ENCODE measurements at places on chromosomes 1 and 21. TPM values are rescaled to one million over a fixed set of nuclear protein-coding genes. Genes with fewer than 3 reads are reported as not detected.

Gene SPRR1B
- total RNA-seq: not detected

Gene CDCA8
- total RNA-seq: 10.4 TPM

- DNase-seq: no peak
- peaks cover 4% of the 10 kb centered on the region for H3K27me3 ChIP-seq
- peak overlapping the region; percentile 31 for H3K4me3 ChIP-seq
- peaks cover 2% of the 10 kb centered on the region for H3K36me3 ChIP-seq
- peaks cover 68% of the 10 kb centered on the region for H3K4me1 ChIP-seq
- H3K27ac ChIP-seq: peak overlapping the region; percentile 31
Measured at GRCh38 chr1:232542633-232543593, 87.0 kb downstream of the SIPA1L2 start.

DNA sequence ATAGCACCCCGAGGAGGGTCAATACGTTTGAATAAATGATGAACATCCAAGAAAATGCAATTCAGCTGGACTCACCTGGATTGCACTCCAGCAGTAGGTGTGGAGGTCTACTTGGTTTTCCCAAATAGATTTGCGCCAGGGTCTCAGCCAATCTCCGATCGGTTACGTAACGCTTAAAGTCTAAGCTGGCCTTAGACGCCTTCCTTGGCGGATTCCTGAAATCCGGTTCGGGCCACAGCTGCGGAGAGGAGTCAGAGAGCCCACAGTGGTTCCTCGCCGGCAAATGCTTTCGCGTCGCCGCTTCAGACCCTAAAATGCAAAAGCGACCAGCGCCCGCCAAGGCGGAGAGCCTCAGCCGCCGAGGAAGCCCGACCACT lies 322 bp downstream of the TFB2M start:
- no peak for DNase-seq
- H3K4me3 ChIP-seq: peak overlapping the region; percentile 94
- H3K36me3 ChIP-seq: no peaks in the 10 kb centered on the region
- H3K27me3 ChIP-seq: peaks cover 4% of the 10 kb centered on the region

GRCh38 chr21:44425307-44425894 lies 29.9 kb upstream of the LRRC3 start:
- peaks cover 4% of the 10 kb centered on the region for H3K4me1 ChIP-seq
- H3K27ac ChIP-seq: no peak overlapping the region
- H3K4me3 ChIP-seq: no peak overlapping the region
- H3K36me3 ChIP-seq: no peaks in the 10 kb centered on the region
- no peak for DNase-seq

- no peak overlapping the region for H3K27ac ChIP-seq
- H3K27me3 ChIP-seq: peaks cover 13% of the 10 kb centered on the region
- peak; percentile 60 for DNase-seq
- H3K36me3 ChIP-seq: no peaks in the 10 kb centered on the region
Measured at GRCh38 chr1:112744009-112744578, 29.0 kb upstream of the PPM1J start.

DNA sequence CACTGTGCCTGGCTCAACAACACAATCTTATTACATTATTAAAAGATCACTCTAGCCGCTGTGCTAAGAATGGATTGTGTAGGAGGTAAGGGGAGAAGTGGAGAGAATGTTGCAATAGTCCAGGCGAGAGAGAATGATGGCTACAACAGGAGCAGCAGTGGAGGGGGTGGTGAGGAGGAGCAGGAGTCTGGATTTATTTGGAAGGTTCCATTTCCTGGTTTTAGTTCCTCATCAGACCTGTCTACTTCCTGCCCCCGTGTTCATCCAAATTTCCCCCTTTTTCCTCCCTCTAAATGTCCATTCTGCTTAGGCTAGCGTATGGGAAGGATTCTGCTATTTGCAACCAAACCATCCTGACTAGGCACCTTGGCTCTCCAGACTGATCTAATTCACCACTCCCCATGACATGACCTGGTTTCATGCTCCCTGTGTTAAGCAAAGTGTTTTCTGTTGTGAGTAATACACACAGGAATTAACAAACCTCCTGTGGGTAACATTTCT lies 35.1 kb upstream of the EYA3 start:
- DNase-seq: no peak
- no peak overlapping the region for H3K27ac ChIP-seq
- peaks cover 4% of the 10 kb centered on the region for H3K27me3 ChIP-seq
- H3K4me1 ChIP-seq: no peaks in the 10 kb centered on the region

DNA sequence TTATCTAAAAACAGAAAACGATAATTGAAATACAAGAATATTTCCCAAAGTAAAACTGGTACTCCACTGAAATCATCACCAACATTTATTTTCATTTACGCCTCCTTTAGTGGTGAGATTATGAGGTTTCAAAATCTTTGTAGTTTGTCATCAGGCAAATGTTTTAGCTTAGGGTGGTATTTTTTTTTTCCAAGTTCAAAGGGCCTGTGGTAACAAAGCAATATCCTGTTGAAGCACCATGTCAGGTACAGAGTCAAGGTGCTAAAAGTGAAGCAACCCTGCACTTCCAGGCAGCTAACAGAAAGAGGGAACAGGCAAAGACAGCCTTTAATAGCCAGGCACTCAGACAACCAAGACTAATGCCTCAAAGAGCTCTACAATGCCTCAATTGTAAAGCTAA lies 89.2 kb downstream of the JAK1 start:
- H3K4me3 ChIP-seq: no peak overlapping the region
- DNase-seq: no peak
- no peaks in the 10 kb centered on the region for H3K27me3 ChIP-seq
- no peak overlapping the region for H3K27ac ChIP-seq
- peaks cover 20% of the 10 kb centered on the region for H3K4me1 ChIP-seq

- no peak overlapping the region for H3K4me3 ChIP-seq
- H3K4me1 ChIP-seq: no peaks in the 10 kb centered on the region
- H3K36me3 ChIP-seq: peaks cover 11% of the 10 kb centered on the region
- H3K27me3 ChIP-seq: no peaks in the 10 kb centered on the region
- no peak for DNase-seq
Measured at GRCh38 chr1:244406337-244406736, 45.4 kb downstream of the ADSS2 start.

DNA sequence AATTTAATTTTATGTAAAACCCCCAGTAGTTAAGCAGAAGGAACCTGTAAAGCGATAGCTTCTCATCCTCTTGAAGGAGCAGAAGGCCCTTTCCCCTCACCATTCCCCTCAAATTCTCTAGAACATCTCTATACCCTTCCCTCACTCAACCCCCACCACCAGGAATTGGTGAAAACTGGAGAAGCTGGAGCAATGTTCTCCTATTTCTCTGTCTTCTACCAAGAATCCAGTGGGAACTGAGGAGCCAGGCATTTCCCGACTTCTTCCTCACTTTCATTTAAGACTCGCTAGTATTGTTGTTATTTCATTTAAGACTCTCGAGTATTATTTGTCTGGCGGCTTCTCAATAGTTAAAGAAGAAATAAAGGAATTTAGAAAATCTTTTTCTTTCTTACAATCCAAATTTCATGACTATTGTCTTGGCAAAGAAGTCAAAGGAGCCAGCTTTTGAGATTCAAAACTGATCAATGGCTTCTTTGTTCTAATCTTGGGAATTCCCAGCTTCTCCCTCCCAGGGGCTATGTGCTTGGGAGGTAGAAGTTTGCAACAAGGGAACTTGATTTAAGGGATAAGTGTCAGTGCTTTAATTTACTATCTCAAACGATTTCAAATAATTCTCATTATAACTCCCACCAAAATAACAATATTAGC lies 253.3 kb upstream of the ADGRL2 start:
- no peak overlapping the region for H3K27ac ChIP-seq
- no peaks in the 10 kb centered on the region for H3K27me3 ChIP-seq
- no peak overlapping the region for H3K4me3 ChIP-seq
- H3K4me1 ChIP-seq: peaks cover 12% of the 10 kb centered on the region
- no peaks in the 10 kb centered on the region for H3K36me3 ChIP-seq

DNA sequence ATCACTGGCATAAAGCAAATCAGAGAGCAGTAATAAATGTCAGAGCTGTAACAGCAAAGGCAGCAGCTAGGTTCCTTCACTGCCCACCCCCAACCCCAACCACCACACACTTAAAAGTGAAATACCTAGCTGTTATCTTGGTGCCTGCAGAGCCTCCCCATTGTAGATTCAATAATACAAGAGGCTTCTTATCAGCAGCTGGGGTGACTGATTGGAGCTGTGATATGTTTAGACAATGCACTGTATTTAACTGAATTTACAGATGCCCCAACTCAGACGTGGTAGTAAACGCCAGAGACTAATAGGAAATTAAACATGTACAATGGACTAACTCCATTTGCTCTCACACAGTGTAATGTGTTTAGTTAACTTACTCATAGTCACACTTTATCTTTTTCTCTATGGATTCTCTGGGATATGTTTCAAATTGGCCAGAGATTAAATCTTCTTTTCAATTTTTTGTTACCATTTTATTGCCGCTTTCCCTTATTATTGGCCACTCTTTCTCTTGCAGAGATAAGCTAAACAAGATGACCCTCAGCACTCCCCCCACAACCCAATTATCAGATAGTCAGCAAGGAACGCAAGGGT lies 117.1 kb downstream of the ESRRG start:
- no peaks in the 10 kb centered on the region for H3K36me3 ChIP-seq
- H3K27me3 ChIP-seq: peaks cover 2% of the 10 kb centered on the region
- H3K27ac ChIP-seq: no peak overlapping the region
